Lung (tissue), 17 donors: ENCODE measurements at places on chromosomes 5 and 9. TPM values are rescaled to one million over a fixed set of nuclear protein-coding genes. Genes with fewer than 3 reads are reported as not detected.

TAF11L6 gene
- not detected for total RNA-seq

GRCh38 chr9:16623989-16624743 is 246.3 kb downstream of the BNC2 start:
- H3K36me3 ChIP-seq: no peaks in the 10 kb centered on the region
- no peak overlapping the region for H3K27ac ChIP-seq
- H3K4me3 ChIP-seq: no peak overlapping the region

EGFLAM gene
- 0.52 TPM for total RNA-seq

DNA sequence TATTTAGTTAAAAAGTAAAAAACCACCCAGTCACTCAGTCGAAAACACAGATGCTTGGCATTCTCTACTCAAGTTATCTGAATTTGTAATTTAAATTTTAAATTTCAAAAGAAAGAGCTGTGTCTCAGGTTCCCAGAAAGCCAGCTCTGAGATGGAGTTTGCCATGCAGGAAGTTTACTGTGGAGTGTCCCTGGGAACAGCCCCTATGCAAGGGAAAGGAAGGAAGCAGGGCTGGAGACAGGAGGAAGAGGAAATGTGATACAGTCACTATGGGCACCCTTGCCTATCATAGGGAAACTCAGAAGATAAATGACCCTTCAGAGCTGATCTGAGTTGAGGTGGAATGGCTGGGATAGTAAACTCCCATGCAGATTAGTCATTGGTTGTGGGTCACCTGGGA is 408.8 kb upstream of the ACTBL2 start:
- no peak overlapping the region for H3K4me3 ChIP-seq
- no peaks in the 10 kb centered on the region for H3K4me1 ChIP-seq
- DNase-seq: no peak
- H3K36me3 ChIP-seq: no peaks in the 10 kb centered on the region
- no peak overlapping the region for H3K27ac ChIP-seq

DNA sequence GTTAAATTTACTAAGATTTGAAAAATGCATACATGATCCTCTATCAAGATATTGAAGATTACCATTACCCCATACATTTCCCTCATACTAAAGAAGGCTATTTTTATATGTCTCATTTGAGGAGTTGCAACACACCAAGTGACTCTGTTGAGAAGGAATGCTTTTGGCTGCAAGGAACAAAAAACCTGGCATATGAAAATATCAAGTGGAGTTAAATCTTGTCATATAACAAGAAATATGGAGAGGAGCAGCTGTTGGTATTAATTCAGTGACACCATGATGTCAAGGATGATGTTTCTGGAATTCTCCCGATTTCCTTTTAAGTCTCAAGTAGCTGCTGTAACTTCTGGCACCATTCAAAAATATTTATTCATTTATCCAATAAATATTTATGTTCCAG is 193.8 kb downstream of the CSNK1G3 start:
- H3K4me1 ChIP-seq: no peaks in the 10 kb centered on the region
- no peak overlapping the region for H3K27ac ChIP-seq
- H3K4me3 ChIP-seq: no peak overlapping the region
- no peaks in the 10 kb centered on the region for H3K36me3 ChIP-seq
- H3K27me3 ChIP-seq: no peaks in the 10 kb centered on the region

- H3K4me3 ChIP-seq: no peak overlapping the region
- no peaks in the 10 kb centered on the region for H3K36me3 ChIP-seq
- no peak for DNase-seq
- no peaks in the 10 kb centered on the region for H3K4me1 ChIP-seq
- H3K27me3 ChIP-seq: no peaks in the 10 kb centered on the region
- H3K27ac ChIP-seq: no peak overlapping the region
These were observed 204.9 kb upstream of the TRPM3 start for GRCh38 chr9:71326360-71326759.

PDGFRB gene
- total RNA-seq: 215 TPM

DNA sequence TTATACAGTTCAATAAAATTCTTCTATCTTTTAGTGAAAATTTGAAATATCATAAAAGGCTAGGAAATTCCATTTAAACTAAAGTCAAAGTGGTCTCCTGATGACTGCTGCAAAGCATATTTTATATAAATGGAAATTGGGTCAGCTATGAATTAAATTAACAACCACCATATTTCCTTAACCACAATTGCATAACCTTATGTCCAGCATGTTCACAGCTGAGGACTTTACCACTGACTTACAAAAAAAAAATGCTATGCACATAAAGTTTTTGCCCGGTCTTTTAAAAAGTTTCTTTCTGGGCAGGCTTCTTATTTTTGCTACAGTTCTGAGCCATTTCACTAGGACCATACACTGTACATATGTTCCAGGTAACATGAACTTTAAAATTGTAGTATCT is 208.6 kb upstream of the RGMB start:
- H3K27ac ChIP-seq: no peak overlapping the region
- no peaks in the 10 kb centered on the region for H3K27me3 ChIP-seq
- no peak for DNase-seq
- H3K36me3 ChIP-seq: no peaks in the 10 kb centered on the region
- H3K4me3 ChIP-seq: no peak overlapping the region
